LoVo (cell line): ENCODE measurements at places on chromosomes 2 and 18.

DNA sequence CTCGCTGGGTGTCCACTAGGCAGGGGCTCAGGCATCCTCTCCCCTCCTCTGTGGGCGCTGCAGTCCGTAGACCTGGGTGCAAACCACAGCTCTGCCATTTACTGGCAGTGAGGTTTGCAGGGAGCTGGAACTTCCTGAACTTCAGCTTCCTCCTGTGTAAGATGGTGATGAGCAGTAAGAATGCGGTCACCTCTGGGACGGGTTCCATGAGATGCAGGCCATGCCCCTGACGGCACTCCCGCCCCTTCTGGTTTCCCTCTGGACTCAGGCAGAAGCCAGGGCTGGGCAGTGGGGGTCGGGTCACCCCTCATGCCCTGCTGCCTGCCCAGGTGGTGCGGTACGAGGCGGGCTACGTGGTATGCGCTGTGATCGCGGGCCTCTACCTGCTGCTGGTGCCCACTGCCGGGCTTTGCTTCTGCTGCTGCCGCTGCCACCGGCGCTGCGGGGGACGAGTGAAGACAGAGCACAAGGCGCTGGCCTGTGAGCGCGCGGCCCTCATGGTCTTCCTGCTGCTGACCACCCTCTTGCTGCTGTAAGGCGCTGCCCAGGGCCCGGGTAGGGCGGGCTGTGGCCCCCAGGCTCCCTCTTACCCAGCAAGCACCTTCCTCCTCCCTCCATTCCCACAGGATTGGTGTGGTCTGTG lies 1.5 kb downstream of the PROM2 start:
- DNase-seq = no peak

- peak; percentile 47 for DNase-seq
Measured at GRCh38 chr2:198326431-198326830, 522.0 kb downstream of the PLCL1 start.

DNA sequence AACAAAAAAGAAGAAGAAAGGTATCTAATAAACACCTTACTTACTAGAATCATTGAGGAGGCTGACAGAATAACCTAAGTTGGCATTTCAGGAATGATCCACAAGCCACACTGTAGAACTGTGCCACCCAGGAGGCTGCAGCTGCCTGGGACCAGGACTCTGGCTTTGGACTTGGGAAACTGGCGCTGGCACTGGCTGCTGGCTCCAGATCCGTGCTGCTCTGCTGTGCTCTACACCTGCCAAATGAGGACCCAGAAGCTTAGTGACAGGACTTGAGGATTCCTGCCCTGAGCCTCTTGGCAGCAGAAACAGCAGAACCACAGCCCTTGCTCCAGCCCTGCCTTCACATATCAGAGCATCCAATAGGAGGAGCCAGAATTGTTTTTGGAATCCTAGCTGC lies 113.5 kb downstream of the CABLES1 start:
- DNase-seq = no peak

DNA sequence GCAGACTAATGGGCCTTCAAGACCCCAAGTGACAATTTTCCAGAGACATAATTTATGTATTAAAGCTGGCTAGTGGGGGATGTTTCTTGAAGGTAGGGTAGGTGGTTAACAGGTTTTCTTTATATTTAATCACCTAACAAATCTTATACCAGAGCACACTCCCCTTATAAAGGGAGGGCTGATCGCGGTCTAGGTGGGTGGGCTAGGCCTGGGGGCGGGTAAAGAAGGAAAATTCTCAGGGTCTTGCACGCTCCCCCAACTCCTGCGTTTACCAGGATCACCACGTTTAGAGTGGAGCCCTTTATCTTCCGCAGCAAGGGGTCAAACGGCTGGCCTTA lies 19.9 kb upstream of the CXXC1 start:
- no peak for DNase-seq

DNA sequence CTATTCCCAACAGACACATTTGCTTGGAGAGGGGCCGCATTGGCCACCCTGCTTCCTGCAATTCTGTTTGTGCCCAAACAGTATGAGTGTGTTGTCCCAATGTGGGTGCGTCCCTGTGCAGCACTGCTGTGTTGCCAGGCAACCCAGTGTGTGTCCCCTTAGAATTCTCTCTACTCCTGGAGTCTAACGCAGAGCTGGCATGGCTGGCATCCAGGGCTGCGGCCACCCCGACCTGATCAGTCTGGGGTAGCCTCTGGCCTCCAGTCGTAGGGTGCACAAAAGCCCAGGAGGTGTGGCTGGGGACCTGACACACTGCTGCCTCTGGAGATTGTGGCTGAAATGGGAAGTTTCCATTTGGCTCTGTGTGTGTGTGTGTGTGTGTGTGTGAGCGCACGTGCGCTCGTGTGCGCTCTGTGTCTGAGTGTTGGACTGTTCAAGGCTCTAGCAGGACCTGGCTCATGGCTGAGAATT lies 48.0 kb downstream of the TEX44 start:
- no peak for DNase-seq

- no peak for DNase-seq
Measured at GRCh38 chr2:12883906-12884305, 167.2 kb downstream of the TRIB2 start.

GRCh38 chr18:25164848-25165811 lies 186.8 kb downstream of the ZNF521 start:
- DNase-seq = no peak

DNA sequence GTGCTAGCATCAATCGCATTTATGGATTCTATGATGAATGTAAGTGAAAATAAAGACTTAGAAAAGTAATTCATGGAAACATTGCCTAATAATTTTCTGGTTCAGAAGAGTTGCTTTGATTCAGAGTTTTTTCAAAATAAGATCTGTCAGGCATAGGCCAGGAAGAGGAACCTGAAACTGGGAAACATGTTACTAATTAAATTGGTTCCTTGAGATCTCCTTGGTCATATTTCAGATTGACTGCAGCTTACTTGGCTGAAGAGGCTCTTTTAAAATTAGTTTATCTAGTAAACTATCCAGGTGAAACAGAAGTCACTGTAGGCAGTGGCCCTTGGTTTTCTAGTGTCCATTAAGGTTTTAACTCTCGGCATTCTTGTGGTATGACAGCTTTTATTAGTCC lies 27.4 kb downstream of the PPP1CB start:
- DNase-seq = no peak

DNA sequence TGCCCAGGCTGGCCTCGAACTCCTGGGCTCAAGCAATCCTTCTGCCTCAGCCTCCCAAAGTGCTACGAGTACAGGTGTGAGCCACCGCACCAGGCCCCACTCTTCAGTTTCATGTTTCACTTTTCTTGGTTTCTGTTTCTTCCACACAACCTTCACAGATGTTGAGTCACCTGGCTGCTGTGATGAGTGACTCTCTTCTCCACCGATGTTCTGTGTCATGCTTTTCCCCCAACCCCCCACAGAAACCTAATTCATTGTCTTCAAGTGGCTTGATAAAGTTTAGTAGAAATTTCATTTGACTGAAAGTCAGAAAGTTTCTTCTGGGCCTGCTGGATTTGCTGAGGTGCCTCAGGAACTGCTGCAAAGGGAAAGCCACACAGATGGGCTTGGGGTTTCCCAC lies 78.5 kb downstream of the SPHKAP start:
- no peak for DNase-seq

DNA sequence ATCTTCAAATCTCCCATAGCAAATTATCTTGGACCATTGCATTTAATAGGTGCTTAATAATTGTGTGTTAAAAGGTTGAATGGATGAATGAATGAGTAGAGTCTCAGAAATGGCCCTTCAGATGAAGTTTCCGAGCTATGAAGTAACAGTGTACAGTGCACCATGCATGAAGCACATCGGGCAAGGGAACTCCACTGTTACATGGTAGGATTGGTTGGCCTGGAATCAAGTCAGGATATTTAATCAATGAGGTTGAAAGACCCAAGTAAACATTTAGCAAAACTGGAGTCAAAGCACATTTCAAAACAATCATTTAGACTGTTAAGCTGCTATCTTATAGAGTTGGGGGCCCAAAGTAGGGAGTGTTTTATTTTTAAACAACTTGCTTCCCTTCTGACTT lies 80.0 kb downstream of the APOB start:
- no peak for DNase-seq

GRCh38 chr2:129699781-129700573 lies 279.5 kb upstream of the RAB6C start:
- DNase-seq = no peak

DNA sequence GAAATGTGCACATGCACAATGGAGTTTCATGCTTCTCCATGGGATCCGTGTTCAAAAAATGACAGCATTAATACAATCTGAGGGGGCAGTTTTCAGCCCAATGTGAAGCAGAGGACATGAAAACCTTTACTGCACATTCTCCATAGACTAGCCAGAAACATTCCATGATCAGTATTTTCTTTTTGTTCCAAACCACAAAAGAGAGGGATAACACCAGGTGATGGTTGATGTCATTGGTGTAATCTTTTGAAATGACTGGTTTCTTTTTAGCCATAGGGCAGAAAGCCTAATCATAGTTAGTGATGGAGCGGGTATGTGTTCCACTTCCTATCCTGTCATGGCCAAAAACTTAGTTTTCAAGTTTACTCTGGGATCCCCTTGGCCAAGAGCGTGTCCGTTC lies 1.8 kb upstream of the KYNU start:
- no peak for DNase-seq

DNA sequence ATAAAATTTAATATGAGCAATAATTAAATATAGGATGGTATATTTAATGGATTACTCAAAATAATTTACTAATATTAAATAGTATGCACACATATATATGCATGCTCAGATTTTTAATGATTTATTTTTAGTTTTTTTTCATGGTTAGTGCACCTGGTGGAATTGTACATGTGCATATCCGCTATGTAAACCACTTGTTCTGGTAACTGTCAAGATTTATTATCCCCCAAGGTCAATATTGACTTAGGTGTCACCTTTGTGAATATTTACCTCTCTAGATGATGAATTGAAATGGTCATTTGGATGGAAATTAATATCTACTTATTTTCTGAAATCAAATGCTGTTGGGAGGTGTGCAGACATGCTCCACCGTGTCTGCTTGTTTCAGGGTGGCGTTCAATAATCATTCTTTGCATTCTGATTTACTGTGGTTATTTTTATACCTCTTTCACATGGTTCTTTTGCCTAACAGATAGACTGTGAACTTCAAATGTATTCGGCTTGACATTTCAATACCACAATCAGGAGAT lies 14.7 kb downstream of the CNTNAP5 start:
- no peak for DNase-seq

GRCh38 chr2:239569401-239570090 lies 168.7 kb upstream of the HDAC4 start:
- DNase-seq = no peak

GRCh38 chr2:172248785-172249187 lies 146.1 kb upstream of the DLX2 start:
- peak; percentile 40 for DNase-seq

- no peak for DNase-seq
Measured at GRCh38 chr2:174322149-174322548, 12.6 kb upstream of the SP9 start.

DNA sequence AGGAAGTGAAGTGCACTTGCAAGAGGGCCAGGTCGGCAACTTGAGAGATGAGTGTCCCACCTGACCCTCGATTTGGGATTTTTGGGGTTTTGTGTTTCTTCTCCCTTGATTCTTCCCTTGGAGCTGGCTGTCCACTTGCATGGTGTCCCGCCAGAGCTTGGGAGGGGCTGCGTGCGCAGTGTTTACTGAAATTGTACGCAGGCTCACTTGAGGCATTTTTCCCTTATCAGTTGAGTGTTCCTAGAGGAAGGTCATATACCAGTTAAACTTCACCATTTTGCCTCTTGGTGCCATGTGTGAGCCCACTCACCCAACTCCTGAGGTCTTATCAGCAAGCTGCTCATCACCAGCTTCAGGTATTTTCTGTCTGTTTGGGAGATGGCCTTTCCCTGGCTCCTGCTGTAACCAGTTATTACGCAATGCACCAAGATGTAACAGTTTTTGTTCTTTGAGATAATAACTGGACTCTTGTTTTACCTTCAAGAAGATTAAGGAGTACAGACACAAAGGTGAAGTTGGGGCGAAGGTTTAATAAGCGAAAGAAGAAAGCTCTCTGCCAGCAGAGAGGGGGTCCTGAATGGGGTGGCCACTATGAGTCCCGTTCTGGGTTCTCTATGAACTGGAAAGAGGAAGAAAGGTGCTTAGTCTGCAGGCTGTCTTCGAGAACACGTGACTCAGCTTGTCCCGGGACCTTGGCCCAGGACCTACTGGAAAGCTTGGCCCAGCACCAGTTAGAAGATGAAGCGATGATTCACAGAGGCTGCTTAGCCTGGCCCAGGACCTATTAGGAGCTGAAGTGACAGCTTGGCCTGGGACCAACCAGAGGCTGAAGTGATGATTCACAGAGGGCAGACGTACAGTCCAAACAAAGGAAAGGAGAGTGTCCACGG lies 21.5 kb upstream of the TXNL4A start:
- DNase-seq = peak; percentile 68

DNA sequence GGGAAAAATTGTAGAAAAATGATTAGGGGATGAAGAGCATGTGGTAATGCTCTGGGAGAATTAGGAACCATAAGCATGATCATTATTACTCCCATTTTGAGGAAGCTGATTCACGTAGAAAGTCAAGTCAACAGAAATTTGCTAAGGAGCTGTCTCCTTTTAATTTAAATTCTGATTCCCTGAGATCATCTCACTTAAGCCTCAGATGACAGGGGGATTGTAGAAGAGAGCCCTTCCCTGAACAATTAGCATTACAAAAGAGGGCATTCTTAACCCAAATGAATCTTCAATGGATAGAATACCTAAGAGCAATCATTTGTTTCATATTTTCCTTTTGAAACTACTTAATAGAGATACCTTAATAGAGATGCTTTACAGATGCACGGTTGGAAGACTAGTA lies 267.9 kb downstream of the NYAP2 start:
- DNase-seq = no peak

DNA sequence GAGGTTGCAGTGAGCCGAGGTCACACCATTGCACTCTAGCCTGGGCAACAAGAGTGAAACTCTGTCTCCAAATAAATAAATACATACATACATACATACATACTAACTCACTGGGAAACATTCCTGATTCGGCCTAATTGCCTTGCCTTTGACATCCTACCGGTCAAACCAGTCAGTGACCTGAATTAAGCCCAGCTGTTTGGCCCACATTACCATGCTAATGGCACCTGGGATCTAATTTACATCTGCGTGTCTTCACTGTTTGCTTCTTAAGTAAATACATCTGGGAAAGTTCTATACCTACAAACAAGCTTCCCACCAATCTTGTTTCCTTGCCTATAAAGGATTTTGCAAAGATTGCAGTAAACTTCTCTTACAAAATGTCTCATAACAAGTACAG lies 230.2 kb upstream of the ZC3H15 start:
- DNase-seq = no peak

- no peak for DNase-seq
Measured at GRCh38 chr2:203743441-203743981, 37.1 kb downstream of the CD28 start.

DNA sequence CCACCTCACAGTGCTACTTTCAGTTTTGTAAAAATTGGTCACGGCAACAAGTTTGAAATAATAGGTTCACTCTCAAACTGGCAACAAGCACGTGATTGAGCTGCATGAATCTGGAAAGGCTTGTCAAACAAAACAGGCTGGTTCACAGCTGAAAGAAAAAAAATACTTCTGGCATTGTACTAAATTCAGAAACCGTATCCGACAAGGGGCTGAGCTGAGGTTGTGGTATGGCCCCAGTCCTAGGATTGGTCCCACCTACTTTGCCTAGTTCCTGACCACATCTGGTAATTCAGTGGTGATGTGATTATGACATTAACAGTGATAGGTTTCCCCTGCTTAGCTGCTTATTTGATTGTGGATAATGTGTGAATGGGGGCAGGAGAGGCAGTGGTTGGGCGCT lies 326.5 kb upstream of the THUMPD2 start:
- DNase-seq = no peak

- no peak for DNase-seq
Measured at GRCh38 chr2:20159411-20160070, 65.4 kb downstream of the SDC1 start.
